ENCODE measurements at places on chromosomes 2 and 18. TPM values are rescaled to one million over a fixed set of nuclear protein-coding genes. Genes with fewer than 3 reads are reported as not detected.
A peak's percentile ranks its signal among the peaks of the same experiment; 100 is the strongest.

Gene NDUFAF7
- total RNA-seq: 5.8 TPM

Gene CPLX4
- total RNA-seq: not detected

Gene EMX1
- not detected for total RNA-seq

Gene SAG
- not detected for total RNA-seq

Gene GALR1
- not detected for total RNA-seq

- peak; percentile 89 for DNase-seq
Measured at GRCh38 chr2:234444893-234445292, 52.0 kb downstream of the ARL4C start.

- no peak for DNase-seq
Measured at GRCh38 chr2:156343940-156344301, 11.4 kb upstream of the NR4A2 start.

DNA sequence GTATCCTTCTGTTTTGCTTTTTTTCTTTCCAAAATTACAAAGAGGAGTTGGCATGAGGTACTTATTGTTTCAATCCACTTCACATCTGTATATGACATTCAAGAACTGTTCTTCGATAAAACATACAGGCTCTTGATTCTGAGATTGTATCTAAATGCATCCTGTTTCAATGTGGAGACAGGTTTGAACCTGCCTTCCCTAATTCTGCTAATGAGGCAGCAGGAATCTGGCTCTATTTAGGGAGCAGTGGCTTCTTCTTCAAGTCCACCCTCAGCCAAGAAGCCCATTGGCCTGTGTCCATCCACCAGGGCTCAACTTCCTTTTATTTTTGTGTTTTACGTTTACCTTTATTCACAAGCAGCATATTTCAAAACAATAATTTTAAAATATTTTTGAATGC is 84.8 kb upstream of the PIK3C3 start:
- DNase-seq: no peak

DNA sequence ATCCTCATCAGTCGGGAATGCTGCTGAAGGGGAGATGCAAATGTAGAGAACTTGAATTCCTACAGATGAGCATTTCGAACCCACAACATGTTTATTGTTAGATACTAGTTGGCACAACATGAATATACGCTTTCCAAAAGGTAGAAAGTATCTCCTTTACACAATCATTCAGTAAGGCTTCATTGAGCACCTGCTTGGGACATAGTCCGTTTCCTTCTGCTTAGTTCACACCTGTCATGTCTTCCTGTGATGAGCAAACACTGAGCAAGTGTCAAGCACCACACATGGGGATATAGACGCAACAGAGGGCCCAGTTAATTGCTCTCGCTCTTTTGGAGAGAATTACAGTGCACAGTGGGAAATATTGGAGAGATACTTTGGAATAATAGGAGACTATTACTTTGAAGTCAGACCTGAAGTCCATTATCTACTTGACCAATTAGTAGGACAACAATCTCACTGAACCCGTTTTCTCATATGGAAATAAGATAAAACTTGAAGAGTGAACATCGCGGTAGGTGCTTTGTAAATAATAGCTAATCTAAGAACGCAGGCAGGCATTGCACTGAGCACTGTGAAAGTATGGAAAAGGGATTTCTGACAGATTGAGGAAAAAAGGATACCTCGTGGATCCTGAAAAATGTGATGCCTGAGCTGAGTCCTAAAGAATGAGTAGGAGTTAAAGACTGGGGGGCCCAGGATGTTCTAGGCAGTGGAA is 1.2 kb downstream of the CPSF3 start:
- no peak for DNase-seq

GRCh38 chr2:96407041-96407918 is 71.7 kb downstream of the NCAPH start:
- peak; percentile 84 for DNase-seq

DNA sequence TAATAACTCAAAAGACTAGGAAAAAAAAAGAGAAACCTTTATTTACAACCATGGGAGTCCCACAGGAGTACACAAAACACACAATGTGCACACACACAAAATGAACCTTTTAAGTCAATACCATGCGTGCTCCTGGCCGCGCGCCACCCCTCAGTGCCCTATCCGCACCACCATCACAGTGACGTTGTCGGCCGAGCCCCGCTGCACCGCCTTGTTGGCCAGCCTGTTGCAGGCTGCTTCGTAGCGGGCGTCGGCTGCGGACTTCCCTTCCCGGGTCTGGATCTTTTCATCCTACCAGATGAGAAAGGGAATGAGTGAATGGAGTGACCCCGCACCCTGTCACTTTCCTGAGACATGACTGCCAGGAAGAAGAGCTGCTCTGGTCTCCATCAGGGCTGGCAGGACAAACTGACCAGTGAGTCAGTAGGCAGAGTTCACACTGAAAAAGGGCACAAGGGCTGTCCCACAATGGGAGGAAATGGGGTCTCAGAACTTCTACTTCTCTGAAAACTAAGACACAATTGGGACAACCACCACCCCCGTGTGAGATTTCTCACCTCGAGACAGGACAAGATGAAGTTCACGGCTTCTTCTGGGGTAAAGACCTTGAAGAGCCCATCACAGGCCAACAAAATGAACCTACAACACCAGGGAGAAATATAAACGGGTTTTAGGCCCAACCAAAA is 11.8 kb downstream of the ERFE start:
- DNase-seq: peak; percentile 19

GRCh38 chr18:69947361-69948133 is at the start of gene CD226:
CD226 (minus strand) TSS chr18:69947873; CDS start chr18:69947406, 467 bp downstream.
- peak; percentile 14 for DNase-seq

GRCh38 chr18:76672627-76673026 is 149.7 kb upstream of the ZNF236 start:
- no peak for DNase-seq

- DNase-seq: no peak
Measured at GRCh38 chr2:168770796-168771195, 31.6 kb upstream of the NOSTRIN start.

- DNase-seq: no peak
Measured at GRCh38 chr2:101195871-101196661, 44.9 kb upstream of the TBC1D8 start.

DNA sequence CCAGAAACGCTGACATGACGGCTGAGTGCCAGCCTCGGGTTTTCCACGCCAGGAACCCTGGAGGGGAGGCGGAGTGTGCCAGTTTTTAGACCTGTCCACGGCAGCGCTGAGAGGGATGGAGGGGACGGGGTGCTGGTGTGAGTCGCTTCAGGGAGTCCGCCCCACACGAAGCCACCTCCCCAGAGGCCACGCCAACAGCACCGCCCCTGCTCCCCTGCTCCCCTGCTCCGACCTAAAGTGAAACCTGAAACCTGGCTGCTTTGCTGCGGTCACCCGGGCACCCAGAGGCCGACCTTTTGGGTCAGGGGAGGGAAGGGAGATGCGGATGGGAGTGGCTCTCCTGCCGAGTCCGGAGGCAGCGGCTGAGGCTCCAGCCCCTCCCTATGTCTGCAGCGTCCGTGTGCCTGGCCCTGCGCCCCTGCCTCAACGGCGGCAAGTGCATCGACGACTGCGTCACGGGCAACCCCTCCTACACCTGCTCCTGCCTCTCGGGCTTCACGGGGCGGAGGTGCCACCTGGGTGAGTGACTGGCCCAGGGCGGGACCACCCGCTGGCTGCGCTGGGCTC is 38.1 kb downstream of the SNED1 start:
- DNase-seq: no peak

- DNase-seq: peak; percentile 48
Measured at GRCh38 chr18:688323-688722, 24.1 kb downstream of the ENOSF1 start.

GRCh38 chr2:71361631-71362030 is 30.0 kb downstream of the ZNF638 start:
- no peak for DNase-seq

GRCh38 chr2:157820193-157820592 is 55.9 kb downstream of the ACVR1 start:
- no peak for DNase-seq

DNA sequence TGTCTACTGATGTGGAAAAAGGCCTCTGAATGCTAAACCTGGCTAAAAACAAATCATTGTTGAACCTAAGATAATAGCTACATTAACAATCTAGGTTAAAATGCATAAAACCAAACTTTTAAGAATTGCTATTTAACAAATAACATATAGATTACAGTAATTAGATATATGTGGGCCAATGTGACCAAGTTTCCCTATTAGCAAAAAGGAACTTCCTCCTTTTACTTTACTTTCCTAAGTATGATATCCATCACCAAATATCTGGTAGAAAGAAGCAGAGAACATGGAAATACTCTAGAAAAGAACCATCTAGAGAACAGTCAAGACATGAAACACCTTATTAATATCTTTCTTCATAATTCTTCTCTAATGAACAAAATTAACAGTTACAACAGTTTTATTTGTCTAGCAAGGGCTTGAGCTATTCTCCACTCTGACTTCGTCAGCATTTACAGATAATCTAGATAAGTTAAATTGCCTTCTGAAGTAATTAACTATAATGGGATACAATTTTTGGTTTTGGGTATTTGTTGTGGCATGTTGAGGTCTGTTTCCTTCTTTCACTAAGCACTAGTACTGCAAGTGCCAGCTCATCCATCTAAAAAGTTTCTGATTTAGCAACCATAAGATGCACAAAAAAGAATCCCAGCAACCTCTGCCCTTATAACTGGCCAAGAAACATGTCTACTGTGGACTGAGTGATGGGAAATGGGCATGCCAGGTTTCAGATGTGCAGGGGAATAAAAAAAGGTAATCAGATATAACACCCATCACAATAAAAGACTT is 53.3 kb downstream of the MEMO1 start:
- no peak for DNase-seq

- DNase-seq: no peak
Measured at GRCh38 chr2:56587456-56587855, 403.7 kb downstream of the CCDC85A start.

DNA sequence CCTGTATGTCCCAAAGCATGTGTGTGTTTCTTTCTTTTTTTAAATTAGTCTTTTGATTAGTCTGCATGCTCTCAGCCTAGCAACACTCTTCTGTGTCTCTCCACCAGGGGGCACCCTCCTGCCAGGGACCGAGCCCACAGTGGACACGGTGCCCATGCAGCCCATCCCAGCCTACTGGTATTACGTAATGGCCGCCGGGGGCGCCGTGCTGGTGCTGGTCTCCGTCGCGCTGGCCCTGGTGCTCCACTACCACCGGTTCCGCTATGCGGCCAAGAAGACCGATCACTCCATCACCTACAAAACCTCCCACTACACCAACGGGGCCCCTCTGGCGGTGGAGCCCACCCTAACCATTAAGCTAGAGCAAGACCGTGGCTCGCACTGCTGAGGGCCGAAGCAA is 93.8 kb downstream of the NRP2 start:
- peak; percentile 56 for DNase-seq

GRCh38 chr2:86301711-86302202 is 35.7 kb downstream of the REEP1 start:
- DNase-seq: peak; percentile 28

DNA sequence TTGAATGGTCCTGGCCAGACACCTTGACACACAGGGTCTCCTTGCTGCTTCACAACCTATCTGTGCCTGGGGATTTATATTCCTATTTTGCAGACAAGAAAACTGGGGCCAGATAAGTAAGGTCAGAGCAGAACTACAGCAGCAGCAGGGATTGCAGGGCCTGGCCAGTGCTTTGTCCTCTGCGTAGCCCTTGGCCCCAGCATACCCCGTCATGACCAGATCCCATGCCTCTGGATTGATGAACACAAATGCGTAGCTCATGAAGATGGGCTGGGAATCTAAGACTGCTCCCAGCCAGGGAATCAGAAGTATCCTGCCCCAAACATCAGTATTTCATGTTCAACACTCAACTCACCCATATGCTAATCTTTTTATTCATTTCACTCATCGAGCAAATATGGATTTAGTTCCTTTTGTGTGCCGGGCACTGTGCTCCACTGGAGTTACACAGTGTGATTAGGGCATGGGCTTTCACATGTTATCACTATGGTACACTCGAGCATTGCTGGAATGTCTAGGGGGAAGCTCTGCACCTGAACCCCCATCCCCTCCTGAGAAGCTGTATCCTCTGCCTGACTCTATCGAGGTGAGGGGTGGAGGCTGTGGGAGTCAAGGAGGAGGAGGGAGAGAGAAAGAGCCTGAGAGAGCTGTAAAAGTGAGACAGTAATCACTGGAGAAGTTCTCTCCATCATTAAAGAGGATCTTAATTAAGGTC is 143.3 kb downstream of the CYP26B1 start:
- DNase-seq: no peak

GRCh38 chr2:48428449-48428848 is 101.5 kb upstream of the STON1 start:
- no peak for DNase-seq

DNA sequence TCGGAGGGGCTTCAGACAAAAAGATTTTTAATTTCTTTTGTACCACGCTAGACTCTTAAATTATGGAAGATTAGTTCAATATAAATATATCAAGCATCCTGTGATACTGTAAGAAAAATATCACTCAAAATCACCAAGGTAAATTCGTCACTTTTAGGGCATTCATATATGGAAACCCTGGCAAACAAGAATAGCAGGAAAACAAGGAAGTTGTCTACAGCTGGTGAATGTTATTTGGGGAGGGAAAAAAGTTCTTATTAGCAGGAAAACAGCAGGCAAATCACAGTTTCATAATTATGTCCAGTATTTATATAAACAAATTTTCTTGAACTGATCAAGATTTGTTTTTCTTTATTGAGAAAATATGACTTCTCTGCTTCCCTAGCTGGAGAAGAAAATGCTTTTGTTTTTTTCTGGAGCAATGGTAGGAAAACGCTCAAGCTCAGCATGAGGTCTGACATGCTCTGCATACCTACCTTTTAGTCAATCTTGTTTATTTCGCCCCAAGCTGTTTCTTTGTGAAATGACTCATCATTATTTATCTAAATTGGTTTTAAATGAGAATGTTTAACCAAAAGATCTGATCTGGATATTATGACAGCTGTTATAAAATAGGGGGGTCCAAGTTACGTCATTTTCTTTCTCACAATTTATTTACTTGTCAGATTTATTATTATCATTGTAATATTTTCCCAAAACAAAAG is 14.7 kb downstream of the LINC00305 start:
- no peak for DNase-seq
